Dorsolateral prefrontal cortex (tissue), 122 donors: ENCODE measurements at places on chromosomes 2 and 18.

DNA sequence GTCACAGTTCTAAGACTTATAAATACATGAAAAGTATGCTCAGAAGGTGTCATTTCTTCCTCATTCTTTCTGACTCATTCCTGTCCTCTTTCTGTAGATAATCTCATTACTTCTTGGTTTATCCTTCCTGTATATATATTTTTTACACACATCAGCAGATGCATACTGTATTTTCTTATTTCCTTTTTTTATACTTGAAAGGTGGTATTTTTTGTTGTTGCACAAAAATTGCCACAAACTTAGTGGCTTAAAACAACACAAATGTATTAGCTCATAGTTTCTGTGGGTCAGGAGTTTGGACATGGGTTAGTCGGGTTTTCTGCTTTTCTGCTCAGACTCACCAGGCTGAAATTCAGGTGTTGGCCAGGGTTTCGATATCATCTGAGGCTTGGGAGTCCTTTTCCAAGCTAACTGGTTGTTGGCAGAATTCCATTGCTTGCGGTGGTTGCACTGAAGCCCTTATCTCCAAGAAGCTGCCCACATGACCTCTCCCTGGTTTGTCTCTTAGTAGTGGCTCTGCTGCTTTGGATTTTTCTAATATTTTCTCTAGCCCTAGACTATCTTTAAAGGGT is 162.6 kb downstream of the FMNL2 start:
- DNase-seq, result no peak

DNA sequence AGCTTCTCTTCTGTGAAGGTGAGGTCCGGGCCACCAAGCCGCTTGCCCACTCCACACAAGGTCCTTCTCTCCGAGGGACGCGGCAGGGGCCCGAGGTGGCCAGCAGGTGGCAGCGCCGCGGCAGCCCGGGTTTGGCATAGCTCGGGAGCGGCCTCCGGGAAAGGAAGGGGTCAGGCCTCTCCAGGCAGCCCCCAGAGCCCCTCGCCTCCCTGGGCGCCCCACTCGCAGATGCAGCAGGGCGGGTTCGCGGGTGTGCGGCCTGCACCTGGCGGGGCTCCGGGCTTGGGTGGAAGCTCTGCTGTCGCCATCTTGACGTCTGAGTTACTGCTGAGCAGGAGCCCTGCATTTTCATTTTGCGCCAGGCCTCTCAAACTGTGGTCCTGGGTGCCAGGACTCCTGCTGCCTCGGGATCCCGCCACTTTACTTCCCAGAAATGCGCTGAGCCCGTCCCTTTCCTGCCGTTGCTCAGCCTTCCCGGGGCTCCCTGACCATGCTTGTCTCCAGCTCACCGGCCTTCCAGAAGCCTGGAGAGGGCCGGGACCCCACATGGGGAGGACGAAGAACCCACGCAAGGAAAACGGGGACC is 18.6 kb upstream of the NCL start:
- DNase-seq, result peak; percentile 60

DNA sequence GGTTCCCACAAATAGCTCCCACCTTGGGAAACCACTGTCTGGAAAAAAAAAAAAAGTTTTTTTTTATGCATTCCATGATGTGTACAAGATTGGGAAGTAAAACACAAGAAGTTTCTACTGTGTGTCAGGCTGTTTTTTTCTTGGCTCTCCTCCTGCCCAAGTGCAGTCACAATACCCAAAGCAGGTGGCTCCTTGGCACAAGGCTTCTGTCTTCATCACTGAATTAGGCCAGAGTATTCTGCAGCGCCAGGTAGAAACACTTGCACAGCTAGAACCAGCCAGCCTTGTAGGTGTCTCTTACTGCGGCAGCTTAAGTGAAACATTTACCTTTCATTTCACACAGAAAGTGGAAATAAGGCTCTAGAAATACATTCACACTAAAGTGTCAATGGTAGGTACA is 23.8 kb upstream of the MAL start:
- DNase-seq, result no peak

GRCh38 chr2:164771897-164772296 is 69.7 kb downstream of the COBLL1 start:
- no peak for DNase-seq

DNA sequence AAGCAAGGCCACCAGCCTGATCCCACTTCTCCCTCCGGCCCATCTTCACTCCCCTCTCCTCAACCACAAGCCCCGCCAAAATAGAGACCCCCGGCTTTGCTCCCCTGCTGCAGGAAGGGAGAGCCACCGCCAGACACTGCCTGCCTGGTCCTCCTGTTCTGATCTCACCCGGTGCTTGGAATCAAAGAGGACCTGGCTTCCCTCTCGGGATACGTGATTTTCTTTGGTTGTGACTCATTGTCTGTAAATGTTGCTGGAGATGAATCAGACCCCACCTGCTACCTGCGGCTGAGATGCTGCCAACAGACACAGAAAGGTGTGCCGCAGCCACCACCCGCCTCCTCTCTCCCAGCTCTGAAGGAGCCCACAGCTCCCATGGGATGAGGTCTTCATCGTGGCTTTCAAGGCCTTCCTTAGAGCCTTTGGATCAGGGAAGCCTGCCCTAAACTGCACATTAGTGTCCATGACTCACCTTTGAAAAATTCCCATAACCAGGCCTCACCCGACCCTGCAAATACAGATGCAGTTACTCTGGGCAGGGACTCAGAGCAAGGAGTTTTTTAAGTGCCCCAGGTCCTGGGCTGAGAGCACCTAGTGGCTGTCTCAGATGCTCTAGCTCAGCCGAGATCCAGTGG is 79.4 kb upstream of the ZNF532 start:
- DNase-seq, result no peak
